Fibroblast of villous mesenchyme (primary cell): ENCODE measurements at places on chromosomes 5 and 9. TPM values are rescaled to one million over a fixed set of nuclear protein-coding genes. Genes with fewer than 3 reads are reported as not detected.

DNA sequence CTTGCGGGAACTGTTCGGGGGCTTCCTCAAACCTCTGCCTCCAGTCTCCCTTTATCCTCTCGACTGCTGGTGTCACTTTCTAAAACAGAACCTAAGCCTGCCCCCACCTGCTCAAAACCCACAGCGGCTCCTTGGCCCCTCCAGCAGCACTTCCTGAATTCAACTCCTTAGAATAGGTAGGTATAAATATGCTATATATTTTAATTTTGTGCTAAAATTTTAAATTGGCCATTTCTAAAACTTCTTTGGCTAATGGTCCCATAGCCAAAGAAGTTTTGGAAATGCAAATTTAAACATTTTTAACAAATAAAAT is 71.8 kb upstream of the TBC1D2 start:
- DNase-seq = no peak

Gene PIP5KL1
- total RNA-seq = 2.6 and 3.5 TPM in 2 replicates

GRCh38 chr9:131667576-131667975 is 72.3 kb downstream of the RAPGEF1 start:
- DNase-seq = no peak

Gene CHSY3
- 9.9 and 11.3 TPM in 2 replicates for total RNA-seq

- DNase-seq = peak; percentile 75
Measured at GRCh38 chr9:36572515-36573418, at the start of gene MELK. TSS of gene MELK (plus strand) at chr9:36572895. CDS start at chr9:36581682, 8,787 bp downstream.

DNA sequence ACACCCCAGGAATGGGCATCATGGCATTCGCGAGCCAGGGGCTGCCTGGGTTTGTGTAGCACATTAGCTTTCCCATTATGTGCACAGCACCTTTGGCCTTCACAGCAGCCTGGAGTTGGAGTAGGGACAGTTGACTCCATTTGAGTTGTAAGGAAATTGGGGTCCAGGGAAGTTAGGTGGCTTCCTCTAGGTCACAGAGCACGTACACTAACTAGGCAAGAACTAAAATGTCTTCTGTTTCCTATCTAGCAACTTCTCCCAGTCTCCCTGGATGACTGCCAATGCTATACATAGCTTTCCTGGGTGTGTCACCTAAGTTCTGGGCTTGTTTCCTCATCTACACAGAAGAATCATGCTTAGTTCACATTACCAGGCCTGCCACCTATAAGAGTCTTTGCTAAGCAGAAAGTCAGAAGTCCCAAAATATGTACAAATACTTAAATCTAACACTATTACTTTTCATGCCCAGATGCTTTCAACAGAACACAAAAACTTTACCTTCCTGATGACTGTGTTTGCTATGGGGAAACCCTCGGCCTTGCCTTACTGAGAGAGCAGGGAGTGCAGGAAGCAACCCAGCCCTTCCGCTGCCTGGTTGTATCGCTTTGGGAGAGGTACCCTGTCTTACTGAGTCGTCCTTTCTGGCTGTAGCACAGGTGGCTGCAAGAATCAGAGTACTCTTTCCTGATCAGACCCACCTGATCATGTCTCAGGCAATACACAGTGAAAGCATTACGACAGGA is 12.0 kb downstream of the MACROH2A1 start:
- peak; percentile 94 for DNase-seq

DNA sequence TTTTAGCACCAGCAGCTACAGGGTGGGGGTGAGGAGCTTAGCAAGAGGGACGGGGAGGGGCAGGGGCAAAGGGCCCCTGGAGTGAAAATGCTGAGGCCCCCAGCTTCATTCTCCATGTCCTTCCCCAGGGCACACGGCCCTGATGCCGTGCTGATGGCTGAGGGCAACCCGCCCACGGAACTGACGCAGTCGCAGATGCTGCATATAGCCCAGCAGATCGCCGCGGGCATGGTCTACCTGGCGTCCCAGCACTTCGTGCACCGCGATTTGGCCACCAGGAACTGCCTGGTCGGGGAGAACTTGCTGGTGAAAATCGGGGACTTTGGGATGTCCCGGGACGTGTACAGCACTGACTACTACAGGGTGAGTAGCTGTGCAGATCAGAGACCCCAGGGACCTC is 285.6 kb downstream of the NTRK2 start:
- DNase-seq = no peak

GRCh38 chr9:93035821-93036351 is 22.6 kb upstream of the SUSD3 start:
- no peak for DNase-seq

Gene TEX10
- 30.3 and 39.3 TPM in 2 replicates for total RNA-seq

Gene ITGA2
- total RNA-seq = 16.4 and 35.0 TPM in 2 replicates

DNA sequence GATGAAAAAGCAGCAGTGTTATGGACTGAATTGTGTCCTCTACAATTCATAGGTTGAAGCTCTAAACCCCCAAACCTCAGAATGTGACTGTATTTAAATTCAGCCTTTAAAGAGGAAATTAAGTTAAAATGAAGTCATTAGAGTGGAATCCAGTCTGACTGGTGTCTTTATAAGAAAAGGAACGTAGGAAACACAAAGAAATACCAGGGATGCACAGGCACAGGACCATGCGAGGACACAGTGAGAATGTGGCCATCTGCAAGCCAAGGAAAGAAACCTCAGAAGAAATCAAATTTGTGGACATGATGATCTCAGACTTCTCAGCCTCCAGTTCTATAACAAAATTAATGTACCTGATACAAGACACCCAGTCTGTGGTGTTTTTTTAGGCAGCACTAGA is 971.2 kb upstream of the CDH9 start:
- DNase-seq = no peak

- DNase-seq = no peak
Measured at GRCh38 chr5:173970878-173971650, 17.9 kb upstream of the C5orf47 start.

GRCh38 chr9:114687034-114687433 is 5.0 kb upstream of the TEX48 start:
- no peak for DNase-seq

- no peak for DNase-seq
Measured at GRCh38 chr5:53446908-53447307, 33.5 kb upstream of the FST start.

Gene RNF183
- total RNA-seq = not detected in 2 replicates

Gene TAF11L10
- total RNA-seq = not detected in 2 replicates

GRCh38 chr5:170289764-170290163 is 7.8 kb downstream of the LCP2 start:
- no peak for DNase-seq

GRCh38 chr5:119411361-119412278 is 40.7 kb upstream of the HSD17B4 start:
- peak; percentile 82 for DNase-seq

- no peak for DNase-seq
Measured at GRCh38 chr9:21672761-21673160, 129.7 kb upstream of the MTAP start.

DNA sequence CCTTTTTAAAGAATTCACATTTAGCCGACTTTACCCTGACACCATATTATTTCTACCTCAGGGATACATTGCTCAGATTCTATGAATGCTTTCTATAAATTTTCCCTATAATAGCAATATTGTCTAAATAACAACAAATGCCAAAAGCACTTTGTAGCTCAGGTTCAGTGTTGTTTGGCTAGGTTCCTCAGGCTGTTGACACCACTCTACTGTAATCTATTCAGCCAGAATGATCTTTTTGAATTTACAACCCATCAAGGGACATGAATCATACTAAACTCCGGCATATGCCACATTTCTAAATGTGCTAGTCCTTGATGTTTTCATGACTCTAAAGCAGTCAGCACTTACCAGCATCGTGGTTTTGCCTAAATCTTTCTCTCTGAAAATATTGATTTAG is 641.5 kb upstream of the CDH10 start:
- DNase-seq = no peak

- no peak for DNase-seq
Measured at GRCh38 chr9:129701549-129701948, 36.1 kb downstream of the PRRX2 start.

Gene CD72
- 0.86 and 1.3 TPM in 2 replicates for total RNA-seq

Gene CCNO
- total RNA-seq = 0.32 TPM in 1 of 2 replicates, not detected in the other

DNA sequence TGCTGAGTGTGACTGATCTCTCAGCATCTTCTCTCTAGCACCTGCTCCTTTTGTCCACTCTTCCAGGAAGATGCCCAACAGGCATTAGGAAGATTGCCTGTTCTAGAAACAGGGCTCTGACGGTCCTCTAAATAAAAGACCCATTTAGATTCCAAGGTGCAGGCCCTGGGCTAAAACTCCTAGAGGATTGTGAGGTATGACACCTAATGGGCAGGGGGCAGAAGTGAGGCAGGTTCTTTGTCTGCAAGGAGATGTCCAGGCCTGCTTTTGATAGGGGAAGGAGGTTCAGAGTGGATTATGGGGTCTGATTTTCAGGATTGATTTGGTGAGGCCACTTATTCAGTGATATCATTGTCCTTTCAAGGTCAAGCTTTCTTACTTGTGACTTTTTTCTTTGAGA is 140.8 kb upstream of the TRPC7 start:
- no peak for DNase-seq

Gene PCDHAC2
- under 0.01 TPM in 2 replicates for total RNA-seq

GRCh38 chr5:169762338-169763095 is 125.4 kb downstream of the DOCK2 start:
- DNase-seq = no peak

- DNase-seq = no peak
Measured at GRCh38 chr9:98363644-98364043, 108.2 kb upstream of the TBC1D2 start.

DNA sequence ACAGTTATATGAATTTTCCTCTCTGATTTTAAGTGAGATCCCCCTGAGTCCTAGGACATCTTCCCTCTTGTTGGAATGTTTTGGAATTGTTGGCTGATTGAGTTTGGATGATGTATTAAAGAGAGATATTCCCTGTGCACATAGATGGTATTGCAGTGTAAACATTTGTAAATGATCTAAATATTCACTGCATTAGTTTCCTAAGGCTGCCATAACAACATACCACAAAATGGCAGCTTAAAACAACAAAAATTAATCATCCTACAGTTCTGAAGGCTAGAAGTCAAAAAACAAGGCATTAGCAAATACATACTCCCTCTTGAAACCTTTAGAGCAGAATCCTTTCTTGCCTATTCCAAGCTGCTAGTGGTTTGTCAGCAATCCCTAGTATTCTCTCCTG is 38.0 kb upstream of the MROH2B start:
- DNase-seq = peak; percentile 17

Gene HAPLN1
- 0.43 and 3.9 TPM in 2 replicates for total RNA-seq

DNA sequence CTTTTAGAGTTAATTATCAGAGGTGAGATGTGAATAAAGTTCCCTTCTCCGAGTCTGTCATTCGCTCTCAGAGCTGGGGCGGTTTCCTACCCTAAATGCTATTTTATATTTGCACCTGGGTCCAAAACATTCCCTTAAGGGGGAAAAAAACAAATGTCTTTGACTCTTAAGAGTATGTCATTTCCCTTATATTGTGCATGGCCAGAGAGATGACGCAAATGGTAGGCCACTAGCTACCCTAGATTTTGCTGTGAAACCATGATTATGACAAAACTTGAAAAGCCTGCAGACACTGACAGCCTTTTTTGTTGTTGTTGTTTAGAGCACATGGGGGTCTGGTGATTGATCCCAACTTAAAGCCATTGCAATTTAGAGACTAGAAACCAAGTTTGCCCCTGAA is 12.8 kb downstream of the DAB2 start:
- no peak for DNase-seq

DNA sequence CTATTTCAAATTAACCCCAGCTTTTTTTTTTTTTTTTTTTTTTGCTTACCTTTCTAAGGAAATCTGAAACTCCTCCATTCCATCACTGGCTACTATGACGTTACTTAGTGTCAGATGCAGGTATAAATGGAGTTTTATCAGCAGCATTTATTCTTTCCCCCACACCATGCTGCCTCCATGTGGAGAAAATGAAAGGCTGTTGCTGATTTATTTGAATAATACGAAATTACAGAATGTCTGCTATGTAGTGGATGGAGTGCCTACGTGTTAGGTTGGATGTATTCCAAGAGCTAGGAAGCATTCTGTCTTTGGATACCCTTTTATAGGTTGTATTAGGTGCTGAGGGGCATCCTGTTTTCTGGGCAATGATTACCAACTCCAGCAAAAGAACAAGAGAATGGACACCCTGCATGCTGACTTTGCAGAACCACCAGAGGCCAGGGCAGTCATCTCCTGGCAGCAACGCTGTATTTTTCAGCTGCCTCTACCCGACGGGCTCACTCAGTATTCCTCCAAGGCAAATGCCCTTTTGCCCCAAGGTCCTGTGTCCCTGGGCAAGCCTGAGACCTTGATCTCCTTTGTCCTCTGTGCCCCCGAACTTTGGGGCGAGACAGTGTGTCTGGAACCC is 199.5 kb downstream of the ALDH1A1 start:
- peak; percentile 28 for DNase-seq

DNA sequence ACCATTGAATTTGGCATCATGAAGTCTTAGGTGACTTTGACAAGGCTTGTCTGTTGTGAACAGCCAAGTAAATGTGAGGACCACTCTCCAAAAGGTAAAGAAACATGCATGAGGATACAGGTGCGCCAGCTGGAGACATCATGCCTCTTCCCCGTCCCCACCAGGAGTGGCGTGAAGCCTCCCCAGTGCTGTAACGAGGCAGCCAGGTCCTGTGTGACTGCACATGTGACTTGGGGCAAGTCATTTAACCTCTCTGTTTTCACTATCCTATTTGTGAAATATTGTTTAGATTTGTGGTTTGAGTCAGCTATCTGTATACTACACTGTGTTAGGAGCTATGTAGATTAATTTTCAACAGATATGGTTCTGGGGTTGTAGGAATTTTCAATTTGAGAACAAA is 65.0 kb downstream of the DOCK8 start:
- DNase-seq = no peak

GRCh38 chr9:643966-644365 is 197.5 kb upstream of the DMRT1 start:
- DNase-seq = no peak

GRCh38 chr9:134188386-134189144 is 24.2 kb upstream of the RNU6ATAC start:
- no peak for DNase-seq

- DNase-seq = no peak
Measured at GRCh38 chr5:208449-209114, 9.4 kb downstream of the CCDC127 start.

DNA sequence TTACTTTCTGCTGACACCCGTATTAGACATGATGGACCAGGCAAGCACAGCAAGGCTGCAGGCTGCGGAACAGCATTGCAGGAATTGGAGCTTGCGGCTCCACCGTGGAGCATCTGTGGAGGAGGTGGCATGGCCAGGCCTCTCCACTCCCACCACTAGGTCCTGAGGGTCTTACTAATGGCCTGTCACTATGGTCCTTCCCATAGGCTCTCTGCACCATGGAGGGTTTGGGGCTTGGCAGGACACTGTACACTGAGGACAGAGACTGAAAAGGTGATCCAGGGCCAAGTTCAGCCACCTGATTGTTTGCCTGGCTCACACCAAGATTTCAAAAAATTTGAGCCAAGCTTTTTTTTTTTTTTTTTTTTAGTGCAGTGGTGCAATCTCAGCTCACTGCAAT is 14.3 kb upstream of the ZBTB43 start:
- DNase-seq = no peak

Gene POU4F3
- not detected in 2 replicates for total RNA-seq
